ENCODE measurements at places on chromosomes 6 and 20.

GRCh38 chr6:46652603-46653438, at the start of the genes CYP39A1 and SLC25A27:
TSS of gene CYP39A1 (minus strand) at chr6:46652818. CDS start at chr6:46652582, 236 bp downstream.
TSS of gene SLC25A27 (plus strand) at chr6:46652975. CDS start at chr6:46653193, 218 bp downstream.
- peak; percentile 96 for DNase-seq

DNA sequence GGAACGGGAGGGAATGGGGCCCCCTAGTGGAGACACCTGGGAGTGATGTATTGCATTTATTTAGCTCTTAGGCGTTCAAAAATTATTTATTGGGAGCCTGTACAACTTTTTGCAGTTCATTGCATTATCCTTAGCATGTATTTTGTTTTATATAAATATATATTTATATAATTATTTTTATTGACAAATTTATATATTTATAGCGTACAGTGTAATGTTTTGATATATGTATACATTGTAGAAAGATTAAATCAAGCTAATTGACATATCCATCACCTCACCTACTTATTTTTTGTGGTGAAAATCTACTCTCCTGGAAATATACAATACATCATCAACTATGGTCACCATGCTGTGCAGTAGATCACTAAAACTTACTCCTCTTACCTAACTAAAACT, 975 bp downstream of the SIRT5 start:
- DNase-seq = no peak

GRCh38 chr6:113903666-113904330, 46.7 kb downstream of the MARCKS start:
- peak; percentile 3 for DNase-seq

DNA sequence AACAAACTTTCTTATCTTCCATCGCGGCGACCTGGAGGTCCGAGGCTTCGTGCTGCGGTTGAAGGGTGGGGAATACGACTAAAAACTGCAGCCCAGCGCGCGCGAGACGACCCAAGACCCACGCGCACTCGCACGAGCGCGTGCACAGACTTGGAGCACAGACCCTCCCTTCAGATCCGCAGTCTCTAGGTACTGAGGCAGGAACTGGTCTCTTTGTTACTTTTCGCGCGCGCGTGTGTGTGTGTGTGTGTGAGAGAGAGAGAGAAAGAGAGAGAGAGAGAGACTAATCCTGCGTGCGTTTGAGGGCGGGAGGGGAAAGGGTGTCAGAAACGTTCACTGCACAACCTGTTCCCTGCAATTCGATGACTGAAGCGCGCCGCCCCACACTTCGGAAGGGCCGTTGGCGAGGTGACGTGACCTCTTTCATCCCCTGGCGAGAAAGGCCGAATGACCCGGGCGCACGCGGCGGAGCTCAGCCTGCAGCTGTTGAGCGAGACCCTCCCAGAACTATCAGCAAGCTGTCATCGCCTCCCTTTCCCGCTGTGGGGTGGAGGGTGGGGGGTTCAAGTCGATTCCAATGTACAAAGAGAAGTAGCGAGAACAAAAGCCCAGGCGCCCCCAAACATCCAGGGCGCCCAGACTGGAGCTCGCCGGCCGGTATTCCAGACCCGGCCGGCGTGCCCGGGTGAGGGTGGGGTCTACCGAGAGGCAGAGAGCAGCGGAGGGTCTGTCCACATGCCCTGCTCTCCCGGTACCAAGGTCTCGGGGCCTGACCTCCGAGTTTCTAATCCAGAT, 1.5 kb upstream of the TUBB2B start:
- no peak for DNase-seq

DNA sequence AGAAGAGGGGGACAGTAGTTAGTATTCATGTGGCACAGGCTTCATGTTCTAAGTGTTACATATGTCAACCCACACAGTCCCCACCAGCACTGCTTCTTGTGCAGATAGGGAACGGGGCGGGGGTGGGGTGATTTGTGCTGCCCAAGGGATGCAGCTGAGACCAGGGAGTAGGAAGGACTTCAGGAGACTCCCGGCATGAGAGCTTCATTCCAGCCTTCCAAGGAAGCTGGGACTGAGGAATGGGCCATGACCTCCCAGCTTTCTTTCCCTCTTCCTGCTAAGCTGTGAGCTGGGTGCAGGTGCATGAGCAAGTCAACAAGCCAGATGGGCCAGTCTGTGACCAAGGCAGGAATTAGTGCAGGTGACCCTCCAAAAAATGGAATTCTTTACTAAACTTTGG, 9.2 kb downstream of the BEND3 start:
- no peak for DNase-seq

- peak; percentile 13 for DNase-seq
These were observed 15.8 kb upstream of the CEP162 start for GRCh38 chr6:84243240-84243639.

DNA sequence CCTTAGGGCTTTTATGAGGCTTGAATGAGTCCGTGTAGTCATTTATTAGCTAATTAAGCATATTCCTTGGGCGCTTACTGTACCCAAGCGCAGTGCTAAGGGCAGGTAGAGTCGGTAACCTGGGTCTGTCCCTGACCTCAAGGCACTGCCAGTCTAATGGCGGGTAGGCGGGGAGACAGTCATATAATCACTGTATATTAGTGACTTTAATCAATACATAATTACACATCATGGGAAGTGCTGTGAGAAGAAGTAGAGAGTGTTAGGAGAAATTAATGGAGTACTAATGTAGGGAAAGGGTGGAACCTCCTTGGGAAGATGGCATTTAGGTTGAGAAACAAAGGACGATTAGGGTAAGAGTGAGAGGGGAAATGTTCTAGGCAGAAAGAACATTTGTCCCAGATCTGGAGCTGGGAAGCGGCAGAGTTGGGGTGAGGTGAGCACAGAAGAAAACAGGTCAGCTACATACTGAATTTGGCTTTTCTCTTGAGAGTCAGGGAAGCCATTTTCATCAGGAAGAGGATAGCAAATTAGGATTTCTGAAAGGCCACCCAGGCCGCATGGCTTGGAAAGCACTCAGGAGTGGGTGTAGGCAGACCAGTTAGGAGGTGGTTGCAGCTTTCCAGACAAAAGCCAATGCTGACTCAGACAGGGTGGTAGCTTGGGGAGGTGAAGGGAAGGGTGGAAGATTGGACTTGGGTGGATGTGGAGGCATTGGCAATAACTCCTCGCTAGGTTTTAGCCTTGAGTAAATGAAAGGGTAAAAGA, 954 bp upstream of the BLCAP start:
- DNase-seq = no peak

- no peak for DNase-seq
These were observed 1.9 kb upstream of the TPD52L1 start for GRCh38 chr6:125151700-125152099.

All from AG08395 (cell line).